ENCODE measurements at places on chromosomes 6 and 20.

GRCh38 chr20:50844430-50845100, 49.7 kb downstream of the BCAS4 start:
- peak; percentile 92 for DNase-seq

- no peak for DNase-seq
These were observed 4.4 kb upstream of the MYLIP start for GRCh38 chr6:16124198-16125180.

GRCh38 chr6:30450909-30451841, 38.1 kb upstream of the HLA-E start:
- DNase-seq: peak; percentile 82

GRCh38 chr6:156029286-156029985, 573.8 kb upstream of the NOX3 start:
- no peak for DNase-seq

DNA sequence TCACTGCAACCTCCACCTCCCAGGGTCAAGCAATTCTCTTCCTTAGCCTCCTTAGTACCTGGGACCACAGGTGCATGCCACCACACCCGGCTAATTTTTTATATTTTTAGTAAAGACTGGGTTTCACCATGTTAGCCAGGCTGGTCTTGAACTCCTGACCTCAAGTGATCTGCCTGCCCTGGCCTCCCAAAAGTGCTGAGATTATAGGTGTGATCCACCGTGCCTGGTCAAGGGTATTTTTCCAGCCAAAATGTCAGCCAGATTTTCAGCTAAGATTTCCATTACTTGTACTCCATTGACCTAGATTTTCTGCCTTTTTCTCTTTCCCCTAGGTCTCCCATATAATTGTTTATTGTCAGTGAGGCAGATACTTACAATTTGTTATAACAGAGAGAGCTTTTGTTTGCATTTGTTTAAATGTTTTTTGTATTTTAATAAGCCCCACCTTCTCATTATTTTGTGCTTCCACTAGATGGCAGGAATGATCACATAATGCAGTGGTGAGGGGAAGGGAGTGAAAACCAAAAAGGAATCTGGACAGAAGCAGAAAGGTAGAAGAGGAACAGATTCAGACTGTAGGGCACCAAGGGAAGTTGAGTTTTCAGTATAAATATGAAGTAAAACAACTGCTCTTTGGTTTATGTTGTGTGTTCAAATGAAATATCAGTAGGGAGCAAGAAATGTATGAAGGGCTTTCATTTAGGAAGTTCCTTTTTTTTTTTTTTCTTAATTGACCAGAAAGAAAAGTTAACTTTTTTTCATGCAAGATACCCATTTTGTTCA, 29.7 kb downstream of the RPF2 start:
- peak; percentile 8 for DNase-seq

- DNase-seq: no peak
These were observed 35.0 kb upstream of the ENTPD6 start for GRCh38 chr20:25160467-25160866.

GRCh38 chr6:139154881-139155547, 20.1 kb downstream of the HECA start:
- DNase-seq: no peak

- DNase-seq: no peak
These were observed 32.5 kb downstream of the SRSF3 start for GRCh38 chr6:36626636-36627035.

DNA sequence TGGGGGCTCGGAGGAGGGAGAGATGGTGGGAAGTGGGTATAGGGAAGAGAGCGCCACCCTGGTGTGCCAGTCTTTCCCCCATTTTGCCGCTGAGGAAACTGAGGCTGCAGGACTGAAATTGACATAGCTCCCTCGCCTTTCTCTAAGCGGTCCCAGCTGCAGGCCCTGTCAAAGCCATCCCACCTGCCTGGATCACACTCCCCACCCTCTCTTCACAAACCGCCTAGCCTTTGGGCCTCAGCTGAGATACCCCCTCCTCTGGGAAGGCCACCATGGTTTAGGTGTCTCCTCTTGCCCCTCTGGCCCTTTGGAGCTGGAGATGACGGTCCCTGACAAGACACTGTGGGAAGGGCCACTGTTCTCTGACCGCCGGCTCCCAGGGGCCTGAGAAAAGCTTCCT, 16.9 kb downstream of the SRC start:
- no peak for DNase-seq

DNA sequence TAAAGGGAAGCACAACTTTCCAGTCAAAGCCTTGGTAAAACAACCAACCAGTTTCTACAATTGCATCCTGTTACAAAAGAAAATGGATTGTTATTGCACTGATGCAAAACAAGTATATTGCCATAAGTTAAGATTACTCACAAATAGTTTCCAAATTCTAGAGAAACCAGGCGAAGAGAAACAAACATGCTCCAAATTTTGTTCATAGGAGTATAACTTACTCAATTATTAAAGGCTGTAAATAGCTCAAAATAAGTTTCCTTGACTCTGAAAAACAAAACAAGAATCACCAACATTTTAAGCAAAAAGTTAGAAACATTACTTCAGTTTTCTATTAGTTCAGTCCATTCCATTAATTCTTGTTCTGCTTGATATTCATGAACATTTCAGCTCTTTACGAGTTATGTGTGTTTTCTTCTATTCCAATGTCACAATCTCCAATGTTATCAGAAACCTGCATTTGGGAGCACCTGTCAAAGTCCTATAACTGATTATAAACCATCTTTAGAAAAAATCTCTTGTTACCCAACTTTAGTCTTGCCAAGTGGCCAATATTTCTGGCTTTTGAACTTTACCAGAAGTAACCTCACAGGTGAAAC, 137.9 kb upstream of the THBS2 start:
- DNase-seq: no peak

GRCh38 chr6:14466278-14466677, 348.7 kb downstream of the CD83 start:
- DNase-seq: no peak

DNA sequence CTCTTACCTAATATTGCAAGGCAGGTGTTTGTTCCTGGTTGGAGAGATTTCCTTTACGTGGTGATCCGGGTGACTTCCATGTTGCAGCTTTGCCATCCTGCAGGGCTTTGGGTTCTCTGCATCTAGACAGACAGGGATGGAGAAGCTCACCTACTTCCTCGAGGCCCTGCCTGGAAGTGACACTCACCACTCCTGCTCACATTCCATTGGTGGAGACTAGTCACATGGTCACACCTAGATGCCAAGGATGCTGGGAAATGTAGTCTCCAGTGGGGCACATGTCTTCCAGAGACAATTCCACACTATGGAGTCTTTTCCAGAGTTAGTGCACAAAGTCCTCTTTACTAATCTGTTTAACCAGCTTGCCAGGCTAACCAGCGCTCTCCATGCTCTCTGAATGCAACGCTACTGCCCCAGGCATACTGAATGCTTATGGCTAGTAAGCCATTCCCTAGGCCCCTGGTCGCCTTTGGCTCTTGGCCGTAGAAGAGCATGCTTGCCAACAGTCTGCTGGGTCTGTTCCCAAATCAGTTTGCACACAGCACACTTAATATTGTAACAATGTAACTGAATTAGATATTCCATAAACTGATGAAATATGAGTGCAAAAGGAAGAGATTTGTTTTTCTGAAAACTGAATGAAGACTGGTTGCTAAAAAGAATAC, 6.7 kb upstream of the KCNK15 start:
- peak; percentile 46 for DNase-seq

DNA sequence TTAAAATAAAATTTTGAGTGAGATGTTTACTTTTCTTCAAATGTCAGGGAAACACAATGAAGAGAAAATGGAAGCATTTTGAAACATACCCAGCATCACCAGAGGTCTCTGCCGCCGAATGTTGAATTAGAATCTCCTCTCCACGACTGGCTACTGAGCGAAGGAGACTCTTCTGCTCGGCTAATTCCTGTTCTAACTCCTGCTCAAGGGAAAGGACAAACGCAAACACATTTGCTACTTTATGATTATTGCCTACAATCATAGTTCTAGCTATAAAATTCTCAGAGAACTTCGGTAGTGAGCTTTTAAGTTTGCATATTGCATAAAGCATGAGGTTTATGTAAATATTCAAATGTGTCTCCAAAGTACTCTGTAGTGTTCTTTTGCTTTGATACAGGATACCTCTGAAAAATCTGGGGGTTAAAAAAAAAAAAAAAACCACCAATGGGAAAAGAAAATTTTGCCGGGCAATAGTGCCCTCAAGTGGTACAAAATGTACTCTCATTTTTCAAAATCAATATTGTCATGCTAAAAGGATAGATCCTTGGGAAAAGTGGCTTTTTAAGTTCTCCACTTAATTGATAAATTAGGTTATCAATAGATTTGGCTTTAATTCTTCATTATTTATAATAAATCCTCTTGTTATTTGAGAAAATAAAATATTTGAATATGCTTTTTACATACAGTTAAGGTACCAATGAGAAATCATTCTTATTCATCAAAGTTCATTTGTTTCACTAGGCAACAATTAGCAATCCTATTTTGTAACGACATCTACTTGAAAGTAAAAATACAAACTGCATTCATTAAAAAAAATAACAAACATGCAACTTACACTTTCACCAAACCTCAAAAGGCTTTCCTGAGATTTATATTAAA, 369.0 kb downstream of the SYNE1 start:
- no peak for DNase-seq

DNA sequence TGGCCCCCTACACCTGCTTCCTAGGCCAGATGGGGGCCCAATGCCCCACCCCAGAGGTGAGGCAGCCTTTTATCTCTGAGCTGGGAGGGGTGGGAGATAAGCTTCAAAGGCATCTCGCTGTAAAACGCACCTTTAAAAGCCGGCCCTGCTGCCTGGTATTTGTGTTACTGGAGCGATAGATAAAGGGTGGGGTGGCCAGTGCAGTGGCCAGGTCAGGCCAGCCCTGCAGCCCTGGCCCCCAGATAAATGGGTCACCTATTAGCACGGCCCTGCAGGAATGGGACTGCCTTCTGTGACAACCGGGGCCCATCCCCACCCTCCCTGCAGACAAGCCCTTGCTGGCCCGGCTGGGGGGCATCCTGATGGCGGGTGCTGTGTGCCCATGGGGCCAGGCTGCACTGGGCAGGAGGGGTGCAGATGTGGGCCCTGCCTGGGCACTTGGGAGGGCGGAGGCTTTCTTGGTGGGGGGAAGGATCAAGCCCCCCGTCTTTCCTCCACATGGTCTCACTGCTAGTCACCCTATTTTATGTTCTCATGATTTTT, 3.0 kb upstream of the RBBP8NL start:
- no peak for DNase-seq

DNA sequence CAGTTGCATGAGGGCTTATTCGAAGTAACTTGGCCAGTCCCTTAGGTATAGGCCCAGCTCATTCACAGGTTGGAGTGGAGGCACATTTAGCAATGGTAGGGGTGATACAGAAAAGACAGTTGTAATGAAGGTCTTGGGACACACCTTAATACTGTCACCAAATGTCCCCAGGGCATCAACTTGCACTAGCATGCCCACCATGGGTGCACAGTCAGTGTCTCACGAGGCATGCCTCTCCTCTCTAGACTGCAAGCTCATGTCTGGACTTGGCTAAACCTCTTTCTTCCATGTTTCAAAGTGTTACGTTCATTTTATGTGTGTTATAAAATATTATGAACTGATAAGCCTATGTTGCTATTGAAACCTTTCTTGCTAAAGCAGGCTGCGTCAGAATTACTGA, 124.0 kb upstream of the ECI2 start:
- DNase-seq: no peak

DNA sequence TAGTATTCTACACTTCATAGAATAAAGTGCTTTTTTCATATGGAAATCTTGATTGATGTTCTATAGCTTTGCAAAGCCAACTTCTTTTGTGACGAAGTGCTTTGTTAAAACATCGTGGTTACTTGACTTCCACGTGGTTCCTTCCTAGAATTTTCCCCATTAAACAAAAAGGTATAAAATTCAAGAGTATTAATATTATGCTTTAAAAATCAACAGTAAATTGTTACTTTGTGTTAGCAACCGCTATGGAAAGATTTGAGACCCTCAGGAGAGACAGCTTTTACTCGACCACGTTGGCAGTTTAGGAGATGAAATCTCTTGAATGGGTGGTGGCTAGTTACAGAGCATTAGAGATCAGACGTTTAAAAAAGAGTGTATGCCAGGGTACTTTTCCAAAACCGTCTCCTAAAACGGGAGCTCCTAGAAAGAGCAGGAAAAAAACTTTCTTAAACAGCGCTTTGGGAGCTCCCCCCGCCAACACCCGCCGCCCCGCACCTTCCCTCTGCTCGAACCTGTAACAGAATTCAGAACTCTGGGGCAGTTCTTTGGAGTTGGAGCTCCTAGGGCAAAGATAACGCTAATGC, 920 bp downstream of the GJA1 start:
- no peak for DNase-seq

- DNase-seq: no peak
These were observed 2.4 kb upstream of the SNAP25 start for GRCh38 chr20:10216146-10216791.

- no peak for DNase-seq
These were observed 41.6 kb upstream of the NOX3 start for GRCh38 chr6:155497273-155497672.

GRCh38 chr6:135390458-135390857, 107.1 kb downstream of the AHI1 start:
- DNase-seq: no peak

- DNase-seq: no peak
These were observed 169.6 kb downstream of the THBS2 start for GRCh38 chr6:169084067-169084466.

DNA sequence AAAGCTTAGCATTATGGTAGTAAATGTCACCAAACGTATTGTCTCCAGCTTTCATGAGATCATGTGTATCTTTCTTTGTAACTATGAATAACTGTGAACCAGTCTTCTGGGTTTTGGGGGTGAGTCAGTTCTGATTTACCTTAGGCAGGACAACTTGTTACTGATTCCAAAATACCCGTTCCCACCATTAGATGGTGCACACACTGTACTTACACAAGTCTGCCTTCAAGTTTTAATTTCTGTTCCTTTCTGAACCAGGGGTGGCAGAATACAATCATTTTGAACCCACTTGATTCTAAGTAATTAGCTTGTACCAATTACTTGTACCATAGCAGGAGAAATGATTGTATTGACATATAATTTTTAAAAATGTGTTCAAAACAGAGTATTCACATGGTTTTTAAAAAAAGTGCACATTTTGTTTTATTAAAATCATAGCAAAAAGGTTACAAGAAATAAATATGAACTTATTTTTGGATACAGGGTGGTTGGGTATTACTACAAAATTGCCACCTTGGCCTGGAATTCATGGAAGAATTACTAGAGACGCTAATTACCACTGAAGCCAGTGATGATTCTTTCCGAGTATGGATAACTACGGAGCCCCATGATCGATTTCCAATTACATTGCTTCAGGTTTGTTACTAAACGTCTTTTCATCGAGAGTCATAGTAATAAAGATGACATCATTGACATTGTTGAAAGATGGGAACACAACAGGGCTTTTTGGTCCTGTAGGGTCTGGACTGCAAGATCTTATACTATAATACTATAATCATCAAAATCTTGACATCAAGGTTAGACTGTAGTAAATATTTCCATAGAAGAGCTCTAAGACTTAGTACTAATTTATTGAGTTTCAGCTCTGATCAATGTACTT, 75.2 kb upstream of the GLP1R start:
- peak; percentile 46 for DNase-seq

DNA sequence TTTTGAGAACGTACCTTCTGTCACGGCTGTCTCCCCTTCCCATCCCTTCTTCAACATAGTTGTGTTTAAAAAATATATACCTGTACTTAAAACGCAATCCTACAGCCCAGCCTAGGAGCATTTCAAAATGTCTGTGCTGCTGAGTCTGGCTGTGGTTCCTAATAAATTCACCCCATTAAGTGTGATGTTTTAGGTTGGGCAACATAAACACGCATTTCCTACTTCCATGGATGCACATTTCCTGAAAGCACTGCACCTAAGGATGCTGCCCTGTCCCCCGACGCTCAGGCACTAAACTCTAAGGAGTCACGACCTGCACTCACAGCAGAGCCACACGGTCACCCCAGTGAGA, 1.2 kb downstream of the REV3L start:
- DNase-seq: no peak

GRCh38 chr6:129875610-129876520, 14.8 kb upstream of the TMEM244 start:
- DNase-seq: peak; percentile 52

All from GM12864 (cell line).